ENCODE measurements at places on chromosomes 7 and 10.

DNA sequence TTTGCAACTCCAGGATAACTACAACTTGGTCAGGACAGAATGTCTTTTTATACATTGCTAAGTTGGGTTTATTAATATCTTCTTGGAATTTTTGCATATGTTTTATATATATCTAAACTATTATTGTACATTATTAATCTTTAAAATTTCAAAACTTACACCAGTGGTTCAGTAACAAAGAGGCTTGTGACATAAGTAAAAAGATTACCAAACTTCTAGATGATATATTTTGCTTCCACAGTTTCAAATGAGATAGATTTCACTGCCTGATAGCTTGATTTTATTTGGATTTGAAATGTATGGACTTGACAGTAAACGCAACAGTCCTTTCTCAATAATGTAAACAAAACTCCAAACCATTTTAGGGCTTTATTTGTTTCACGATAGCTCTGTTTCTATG is 701.2 kb upstream of the IGFBP3 start:
- DNase-seq, result no peak

DNA sequence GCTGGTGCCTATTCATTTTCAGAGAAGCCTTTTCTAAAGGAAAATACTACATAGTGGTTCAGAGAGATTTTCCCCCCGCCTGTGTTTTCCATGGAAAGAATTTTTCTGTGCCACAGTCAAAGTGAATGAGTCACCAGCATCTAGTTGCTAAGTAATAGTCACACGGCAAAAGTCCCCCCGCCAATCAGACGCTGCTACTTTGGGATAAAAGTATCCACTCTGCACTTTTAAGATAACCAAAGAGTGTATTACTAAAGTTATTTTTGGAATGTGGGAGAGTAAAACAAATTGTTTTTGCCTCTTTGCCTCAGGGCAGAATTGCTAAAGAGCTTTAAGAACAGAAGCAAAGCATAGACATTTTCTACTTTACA is 23.5 kb downstream of the ABLIM1 start:
- no peak for DNase-seq

GRCh38 chr7:582081-582835 is 62.6 kb upstream of the PDGFA start:
- no peak for DNase-seq

- no peak for DNase-seq
Observed at GRCh38 chr7:142814451-142814850, 40.4 kb upstream of the EPHB6 start.

- DNase-seq, result no peak
Observed at GRCh38 chr7:11374629-11375028, 401.0 kb downstream of the PHF14 start.

DNA sequence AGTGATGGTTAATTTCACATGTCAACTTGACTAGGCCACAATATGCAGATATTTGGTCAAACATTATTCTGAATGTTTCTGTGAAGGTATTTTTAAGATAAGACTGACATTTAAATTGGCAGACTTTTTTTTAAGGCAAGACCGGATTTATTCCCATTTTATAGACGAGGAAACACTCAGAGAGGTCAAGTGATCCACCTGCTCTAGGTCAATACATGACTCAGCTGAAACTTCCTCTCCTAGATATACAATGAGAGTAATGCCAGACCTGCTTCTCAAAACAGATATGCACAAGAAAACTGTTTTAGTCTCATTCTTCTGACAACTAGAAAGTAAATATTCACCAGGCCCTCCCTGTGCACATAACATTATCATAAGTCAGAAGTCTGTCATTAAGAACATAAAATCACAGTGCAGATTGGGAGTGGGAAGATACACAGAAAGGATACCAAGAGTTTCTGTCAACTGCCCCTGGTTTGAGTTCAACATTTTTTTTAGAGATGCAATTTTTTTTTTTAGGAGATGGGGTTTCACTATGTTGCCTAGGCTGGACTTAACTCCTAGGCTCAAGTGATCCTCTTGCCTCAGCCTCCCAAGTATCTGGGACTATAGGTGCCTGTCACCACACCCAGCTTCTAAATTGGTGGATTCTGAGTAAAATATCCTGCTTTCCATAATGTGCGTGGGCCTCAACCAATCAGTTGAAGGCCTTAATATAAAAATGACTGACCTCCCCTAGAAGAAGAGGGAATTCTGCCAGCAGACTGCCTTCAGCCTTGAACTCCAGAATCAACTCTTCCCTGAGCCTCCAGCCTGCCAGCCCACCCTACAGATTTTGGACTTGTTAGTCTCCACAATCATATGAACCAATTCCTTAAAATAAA is 121.4 kb downstream of the ZFAND4 start:
- no peak for DNase-seq

- no peak for DNase-seq
Observed at GRCh38 chr10:133141144-133141957, 18.7 kb upstream of the KNDC1 start.

DNA sequence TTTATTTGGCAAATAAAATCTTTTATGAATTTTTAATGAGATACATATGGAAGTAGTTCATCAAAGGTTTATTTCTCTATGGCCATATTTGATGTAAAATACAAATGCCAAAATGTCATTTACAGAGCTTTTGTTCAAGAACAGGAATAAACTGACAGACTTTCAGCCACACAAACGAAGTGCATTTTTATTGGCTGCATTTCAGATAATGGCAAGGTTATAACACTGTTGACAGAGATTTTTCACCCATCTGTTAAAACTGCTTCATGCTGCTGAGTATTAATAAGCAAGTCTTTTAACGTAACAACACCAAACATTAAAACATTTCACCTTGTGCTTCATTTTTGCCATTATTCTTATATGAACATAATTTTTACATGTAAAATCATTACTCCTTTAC is 254.4 kb downstream of the ANKRD7 start:
- no peak for DNase-seq

DNA sequence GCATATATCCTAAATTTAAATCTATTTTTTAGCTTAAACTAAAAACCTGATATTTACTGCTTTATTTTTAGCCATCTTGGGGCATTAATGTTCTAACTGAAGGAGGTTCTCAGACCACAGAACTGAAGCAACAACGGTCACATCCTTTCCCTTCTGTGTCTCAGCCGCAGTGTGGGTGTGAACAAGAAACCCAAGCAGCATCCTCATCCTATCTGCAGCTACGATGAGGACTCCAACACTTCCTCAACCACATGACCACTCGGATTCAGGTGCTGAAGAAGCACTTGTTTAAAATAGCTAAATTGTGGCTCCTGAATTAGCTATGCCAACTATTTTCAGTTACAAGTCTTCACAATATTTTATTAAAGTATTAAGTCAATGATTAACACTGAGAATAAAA is 5.3 kb downstream of the ESYT2 start:
- DNase-seq, result no peak

DNA sequence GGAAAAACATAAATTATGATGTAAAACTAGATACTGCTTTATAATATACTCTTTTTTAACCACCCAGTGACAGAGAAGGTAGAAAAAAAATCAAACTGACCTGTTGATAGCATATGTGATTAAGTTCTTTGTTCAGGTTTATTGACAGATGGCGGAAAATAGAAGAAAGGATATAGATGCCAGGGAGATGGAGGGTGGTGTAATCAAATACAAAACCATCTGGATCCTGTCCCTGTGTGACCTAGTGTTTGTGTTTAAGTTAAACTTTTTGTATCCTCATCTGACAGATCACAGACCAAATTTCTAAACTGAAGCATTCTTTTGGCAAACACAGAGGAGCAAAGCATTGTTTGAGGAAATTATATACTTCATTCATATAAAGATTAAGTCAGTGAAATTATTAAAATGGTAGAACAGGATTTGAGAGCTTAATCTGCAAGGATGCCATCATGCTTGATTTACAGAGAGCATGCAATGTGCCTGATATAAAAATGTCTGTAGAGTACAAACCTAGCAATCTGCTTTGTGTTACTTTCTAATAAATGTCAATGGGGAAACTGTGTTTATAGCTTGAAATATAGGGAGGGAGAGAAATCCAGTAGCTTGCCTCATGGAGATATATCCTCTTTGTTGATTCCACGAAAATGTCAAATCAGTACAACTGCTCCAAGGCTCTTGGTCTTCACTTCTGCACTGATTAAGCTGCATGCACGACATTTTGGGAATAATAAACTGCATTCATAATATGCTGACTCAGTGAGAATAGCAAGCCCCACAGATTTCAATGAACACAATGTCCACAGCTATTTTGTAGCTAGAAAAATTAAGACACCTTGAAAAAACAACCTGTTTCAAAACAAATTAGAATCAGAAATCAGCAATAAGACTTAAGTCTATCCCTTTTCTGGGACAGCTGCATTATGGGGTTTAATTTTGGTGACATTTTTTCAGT is 39.0 kb downstream of the SEM1 start:
- no peak for DNase-seq

DNA sequence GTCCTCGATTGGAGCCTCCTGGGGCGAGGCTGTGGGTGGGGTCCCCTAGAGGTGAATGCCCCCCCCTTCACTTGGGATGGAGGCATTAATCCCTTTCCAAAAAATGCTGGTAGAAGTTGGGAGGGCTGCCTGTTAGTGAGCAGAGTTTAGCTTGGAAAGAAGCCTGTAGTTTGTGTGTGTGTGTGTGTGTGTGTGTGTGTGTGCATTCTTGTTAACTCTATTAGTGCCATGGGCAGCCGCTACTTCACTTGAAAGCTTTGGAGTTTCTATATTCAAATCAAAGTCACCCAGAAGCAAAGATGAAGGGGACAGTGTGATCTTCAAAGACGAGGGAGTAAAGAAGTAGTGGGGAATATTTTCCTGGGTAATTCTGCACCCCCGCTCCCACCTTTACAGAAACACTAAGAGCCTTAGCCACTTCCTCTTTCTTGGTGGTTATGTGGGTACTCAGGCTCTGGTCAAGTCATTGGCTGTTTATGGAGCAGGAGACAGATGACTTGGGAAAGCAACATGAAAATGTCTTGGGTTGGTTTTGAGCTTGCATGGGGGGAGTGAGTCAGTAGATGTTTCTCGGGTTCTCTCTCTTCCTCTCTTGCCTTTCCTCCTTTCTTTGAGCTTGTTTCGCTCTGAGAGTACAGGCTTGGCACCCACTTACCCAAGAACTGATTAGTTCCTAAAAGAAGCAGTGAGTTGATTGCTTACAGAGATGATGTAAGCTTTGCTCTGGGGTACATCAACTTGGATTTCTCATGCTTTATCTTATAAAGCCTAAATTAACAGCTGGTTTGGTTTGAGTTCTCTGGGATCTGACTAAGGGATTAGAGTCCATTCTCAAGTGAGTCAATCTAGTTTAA is 35.9 kb downstream of the TCF7L2 start:
- no peak for DNase-seq

- no peak for DNase-seq
Observed at GRCh38 chr7:116524221-116524608, 621 bp upstream of the CAV1 start.

DNA sequence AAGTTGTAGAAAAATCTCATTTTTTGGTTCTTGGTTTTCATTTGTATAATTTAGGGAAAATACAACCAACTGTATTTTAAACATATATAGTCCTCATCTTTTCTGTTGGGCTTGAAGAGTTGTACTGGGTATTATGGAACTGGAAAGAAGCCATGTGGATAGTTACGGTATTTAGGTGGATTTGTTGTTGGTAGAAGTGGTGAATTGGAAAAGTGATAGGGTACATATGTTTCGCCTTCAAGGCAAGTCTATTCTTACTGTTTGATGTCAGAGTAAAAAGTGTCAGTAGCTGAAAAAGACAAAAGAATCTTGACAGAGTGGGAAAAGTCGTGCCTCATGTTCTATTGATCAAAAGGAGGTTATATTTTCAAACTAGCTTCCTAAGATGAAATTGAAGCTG is 64.6 kb downstream of the GBF1 start:
- no peak for DNase-seq

DNA sequence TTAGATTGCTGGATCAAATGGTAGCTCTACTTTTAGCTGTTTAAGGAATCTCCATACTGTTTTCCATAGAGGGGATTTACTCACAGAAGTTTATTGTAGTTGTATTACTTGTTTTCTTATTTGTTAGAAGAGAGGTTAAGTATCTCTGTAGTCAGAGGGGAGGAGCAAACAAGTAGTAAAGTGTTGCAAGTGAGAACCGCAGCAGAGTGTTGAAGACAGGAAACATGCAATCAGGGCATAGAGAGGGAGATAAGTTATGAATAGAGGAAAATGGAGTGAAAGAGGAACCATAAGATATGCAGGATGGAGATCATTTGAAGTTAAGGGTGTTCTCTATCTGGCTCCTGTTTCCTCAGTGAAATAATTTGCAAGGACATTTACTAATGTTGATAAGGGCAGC is 331.4 kb upstream of the TMEM229A start:
- no peak for DNase-seq

DNA sequence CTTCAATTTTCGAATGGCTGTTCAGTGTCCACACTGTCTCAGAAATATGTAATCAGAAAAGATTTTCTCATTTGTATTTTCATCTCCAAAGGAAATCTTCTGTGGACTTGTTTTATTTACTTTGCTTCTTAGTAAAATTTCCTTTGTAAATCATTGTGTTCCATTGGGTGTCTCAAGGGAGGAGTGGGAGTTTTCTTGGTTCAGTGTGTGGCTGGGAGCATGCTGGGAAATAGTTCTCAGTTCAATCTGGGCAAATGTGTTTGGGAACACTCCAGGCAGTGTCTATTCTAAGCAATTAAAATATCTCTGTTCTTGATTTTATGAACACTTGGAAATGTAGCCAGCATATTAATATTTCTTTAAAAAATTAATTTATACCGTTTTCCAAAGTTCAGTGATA is 1019.8 kb downstream of the CNTNAP2 start:
- DNase-seq, result no peak

GRCh38 chr7:99054781-99055180 is 89.1 kb downstream of the SMURF1 start:
- no peak for DNase-seq

- no peak for DNase-seq
Observed at GRCh38 chr7:91645542-91645941, 235.0 kb downstream of the MTERF1 start.

DNA sequence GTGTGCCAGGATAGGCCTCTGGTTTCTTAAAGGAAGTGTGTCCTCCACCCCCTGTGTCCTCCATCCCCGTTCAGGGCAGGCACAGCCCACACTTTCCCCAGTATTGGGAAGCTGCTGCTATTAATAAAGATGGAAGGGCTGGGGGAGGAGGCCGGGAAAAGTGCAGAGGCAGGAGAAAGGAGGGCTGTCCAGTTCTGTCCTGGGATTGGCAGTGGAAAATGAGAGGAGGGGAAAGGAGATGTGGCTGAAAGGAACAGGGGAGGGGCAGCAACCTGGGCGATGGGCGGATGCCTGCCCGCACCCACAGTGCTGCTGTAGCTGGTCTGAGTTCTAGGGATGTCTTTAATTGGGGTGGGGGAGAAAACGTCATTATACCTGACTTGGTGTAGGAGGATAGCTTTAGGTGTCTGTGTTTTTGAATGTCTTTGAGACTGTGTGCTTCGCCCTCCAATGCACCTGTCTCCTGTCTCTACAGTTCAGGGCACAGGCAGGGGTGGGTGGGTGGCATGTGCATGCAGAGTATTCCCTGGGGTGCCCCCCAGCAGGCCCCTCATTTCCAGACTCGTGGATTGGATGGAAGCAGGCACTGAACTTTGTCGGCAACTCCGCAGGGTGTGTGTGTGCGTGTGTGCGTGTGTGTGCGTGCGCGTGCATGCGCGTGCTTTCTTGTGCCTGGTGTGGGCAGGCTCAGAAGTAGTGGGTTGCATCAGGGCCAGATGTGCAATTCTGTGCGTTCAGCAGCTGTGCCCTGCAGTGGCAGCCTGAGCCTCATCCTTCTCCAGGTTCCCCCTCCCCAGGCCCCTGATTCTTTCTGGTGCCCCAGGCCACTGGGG is 2.5 kb downstream of the TRIM8 start:
- DNase-seq, result no peak

All from GM18507 (cell line).